Liver (tissue), 10 donors: ENCODE measurements at places on chromosomes 11 and 22. TPM values are rescaled to one million over a fixed set of nuclear protein-coding genes. Genes with fewer than 3 reads are reported as not detected.

- DNase-seq = no peak
Measured at GRCh38 chr22:40051322-40051721, 56.6 kb downstream of the FAM83F start.

DNA sequence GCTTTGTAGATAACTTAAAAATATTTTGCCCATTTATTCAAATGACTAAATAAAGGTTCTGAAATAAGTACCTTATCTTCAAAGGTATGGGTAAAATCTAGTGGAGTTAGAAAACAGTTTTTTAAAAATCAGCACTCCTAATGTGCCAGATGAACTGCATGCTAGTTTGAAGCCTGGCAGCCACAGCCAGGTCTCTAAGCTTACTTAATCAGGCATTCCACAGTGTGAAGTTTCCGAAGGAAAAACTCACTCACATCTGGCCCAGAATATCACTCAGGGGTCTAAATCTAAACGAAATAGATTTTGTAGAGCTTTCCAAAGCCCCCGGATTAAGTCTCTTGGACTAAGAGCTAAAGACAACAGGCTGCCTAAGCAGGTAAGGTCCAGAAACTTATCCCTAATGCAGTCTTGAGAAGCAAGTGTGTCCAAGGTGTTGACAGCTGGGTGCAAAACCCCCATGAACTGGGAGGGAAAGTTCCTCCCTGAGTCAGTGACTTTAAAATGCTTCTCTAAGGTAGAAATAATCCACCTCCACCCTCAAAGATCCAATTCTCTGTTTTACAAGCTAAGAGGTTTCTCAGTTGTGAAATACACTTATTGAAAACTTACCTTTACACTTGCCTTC, 157.6 kb downstream of the FCHSD2 start:
- no peak for DNase-seq

The PRR5 gene
- total RNA-seq = 20.5 TPM

DNA sequence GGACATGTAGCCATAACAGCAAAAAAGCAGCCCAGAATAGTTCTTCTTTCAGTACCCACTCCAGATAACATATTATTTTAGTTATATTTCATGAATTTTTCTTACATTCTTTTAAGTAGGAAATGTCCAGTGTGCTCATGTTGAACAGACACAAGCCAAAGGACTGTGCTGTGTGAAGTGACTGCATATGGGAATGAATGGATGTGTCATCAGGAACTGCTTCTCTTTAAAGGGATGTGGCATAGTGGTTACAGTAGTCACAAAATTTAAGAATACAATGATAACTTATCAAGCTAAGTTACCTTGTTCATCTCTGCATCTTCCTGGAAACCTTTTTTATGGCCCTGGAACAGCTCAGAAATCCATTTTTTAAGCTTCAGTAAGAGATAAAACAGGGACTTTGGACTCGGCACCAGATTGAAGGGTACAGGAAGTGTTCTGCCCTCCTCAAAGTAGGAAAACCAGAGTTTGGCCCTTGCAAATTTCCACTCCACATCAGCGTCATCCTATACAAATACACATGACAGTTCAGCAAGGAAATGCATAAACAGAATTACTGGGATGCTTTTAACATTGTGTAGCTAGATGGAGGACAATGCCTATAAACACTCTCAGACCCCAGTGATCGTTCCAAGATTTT, 112.8 kb downstream of the TRPC6 start:
- DNase-seq = no peak

GRCh38 chr11:27977031-27977430, 130.9 kb downstream of the KIF18A start:
- no peak for DNase-seq

- DNase-seq = no peak
Measured at GRCh38 chr11:2860636-2861035, 24.9 kb downstream of the CDKN1C start.

DNA sequence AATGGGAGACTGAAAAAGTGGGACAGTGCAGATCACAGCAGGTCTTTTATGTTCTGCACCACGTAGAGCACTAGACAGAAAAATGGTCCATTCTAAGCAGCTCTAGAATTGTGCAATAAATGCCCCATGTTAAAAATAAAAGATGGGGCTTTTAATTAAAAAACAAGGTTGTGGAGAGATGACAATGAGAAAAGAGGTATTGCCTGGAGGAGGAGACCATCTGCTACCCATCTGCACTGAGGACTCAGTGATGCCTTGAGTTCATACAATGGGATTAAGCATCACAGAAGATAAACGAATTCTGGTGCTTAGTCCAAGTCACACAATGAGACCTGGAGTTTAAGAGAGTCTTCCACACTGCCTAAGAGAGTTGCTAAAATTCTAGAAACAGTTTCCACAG, 73.6 kb downstream of the PAK1 start:
- DNase-seq = no peak

DNA sequence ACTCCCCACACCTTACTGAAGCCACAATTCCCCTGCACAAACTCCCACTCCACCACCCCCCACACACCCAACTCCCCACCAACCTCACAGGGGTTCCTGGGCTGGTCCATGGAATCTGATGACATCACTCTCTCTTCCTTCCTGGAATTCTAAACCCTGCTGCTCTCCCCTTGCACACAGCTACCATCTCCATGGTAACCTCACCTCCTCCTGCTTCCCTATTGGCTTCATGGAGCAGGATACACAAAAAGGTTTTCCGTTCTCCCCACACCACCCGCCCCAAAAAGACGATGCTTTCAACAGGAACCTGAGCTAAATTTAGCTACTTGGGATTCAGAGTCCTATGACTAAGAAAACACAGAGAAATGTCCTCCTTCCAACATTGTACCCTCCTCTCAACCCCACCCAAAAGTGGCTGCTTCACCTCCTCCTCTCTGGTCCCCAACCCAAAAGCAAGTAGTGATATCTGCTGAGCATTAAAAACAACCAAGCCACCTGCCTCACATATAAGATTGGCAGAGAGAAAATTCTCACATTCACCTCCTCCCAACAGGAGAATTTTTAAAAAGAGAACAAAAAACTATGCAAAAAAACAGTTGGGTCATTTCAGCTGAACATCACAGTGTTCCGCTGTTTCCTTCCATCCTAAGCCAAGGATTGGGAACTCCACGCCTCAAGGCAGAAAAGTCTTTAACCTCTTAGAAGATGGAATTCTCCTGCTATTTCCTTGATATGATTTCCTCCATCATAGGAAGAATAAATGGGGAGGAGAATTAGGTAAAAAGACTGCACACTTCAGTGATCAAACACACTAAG, 66.9 kb downstream of the RBFOX2 start:
- no peak for DNase-seq

The PIWIL4 gene
- 1.5 TPM for total RNA-seq

- DNase-seq = no peak
Measured at GRCh38 chr22:45308957-45309421, 745 bp upstream of the FAM118A start.

DNA sequence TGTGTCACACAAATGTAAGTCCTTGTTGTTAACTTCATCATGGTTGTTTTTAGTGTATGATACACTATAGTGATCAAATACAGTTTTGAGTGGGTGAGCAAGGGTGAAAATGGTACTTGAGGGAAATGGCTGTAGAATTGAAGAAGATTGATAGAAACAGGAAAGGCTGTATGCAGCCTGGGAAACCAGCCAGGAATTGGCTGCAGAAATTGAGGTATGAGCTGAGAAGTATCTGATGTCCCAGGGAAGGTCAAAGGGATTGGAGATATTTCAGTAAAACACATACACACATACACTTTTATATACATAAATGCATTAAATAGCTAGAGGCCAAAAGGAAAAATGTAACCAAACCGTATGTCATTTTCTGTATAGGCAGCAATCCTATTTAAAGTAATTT, 13.1 kb upstream of the YAP1 start:
- DNase-seq = no peak

The RFPL1 gene
- not detected for total RNA-seq

DNA sequence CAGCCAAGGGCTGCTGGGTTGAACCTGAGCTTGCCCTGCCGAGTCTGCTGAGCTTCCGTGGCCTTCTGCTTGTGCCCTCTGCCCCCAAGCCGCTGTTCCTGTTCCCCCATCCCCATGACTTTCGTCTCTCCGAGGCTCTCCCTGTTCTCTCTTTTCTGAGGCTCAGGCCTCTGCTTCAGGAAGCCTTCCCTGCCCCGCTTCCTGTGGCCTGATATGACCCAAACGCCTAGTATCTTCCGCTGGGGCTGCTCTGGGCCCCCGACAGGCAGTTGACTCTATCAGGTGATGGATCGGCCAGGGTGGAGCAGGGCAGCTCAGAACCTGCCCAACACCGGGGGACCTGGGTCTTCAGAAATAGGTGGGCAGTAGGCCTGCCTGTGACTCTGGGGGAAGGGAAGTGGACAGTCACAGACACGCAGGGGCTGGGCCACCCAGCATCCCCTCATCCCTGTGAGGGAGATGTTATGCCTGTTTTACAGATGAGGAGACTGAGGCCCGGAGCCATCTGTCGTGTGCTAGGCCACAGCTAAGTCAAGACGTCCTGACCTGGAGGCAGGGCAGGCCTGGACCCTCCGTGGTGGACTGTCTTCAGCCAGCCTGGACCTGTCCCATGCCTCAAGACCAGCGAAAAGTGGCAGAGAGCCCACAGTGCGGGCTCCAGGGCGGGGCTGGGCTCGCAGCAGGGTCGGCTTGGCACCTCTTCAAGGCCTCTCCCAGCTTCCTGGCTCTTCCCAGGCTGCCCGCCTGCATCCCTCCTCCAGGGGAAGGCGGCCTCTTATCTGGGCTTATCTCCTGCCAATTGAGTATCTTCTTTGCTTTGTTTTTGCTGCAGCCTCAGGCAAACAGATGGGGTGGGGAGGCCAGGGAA, 16.2 kb downstream of the BAD start:
- DNase-seq = no peak

- no peak for DNase-seq
Measured at GRCh38 chr11:83543706-83544439, 257.7 kb upstream of the CCDC90B start.

GRCh38 chr11:69010964-69011623, 2.0 kb downstream of the MRGPRF start:
- peak; percentile 70 for DNase-seq

The TUBA8 gene
- 3.1 TPM for total RNA-seq

The APOL3 gene
- total RNA-seq = 11.4 TPM
